ENCODE measurements at places on chromosomes 6 and 20.

GRCh38 chr20:53515749-53516148 is 77.9 kb downstream of the ZNF217 start:
- DNase-seq = no peak

DNA sequence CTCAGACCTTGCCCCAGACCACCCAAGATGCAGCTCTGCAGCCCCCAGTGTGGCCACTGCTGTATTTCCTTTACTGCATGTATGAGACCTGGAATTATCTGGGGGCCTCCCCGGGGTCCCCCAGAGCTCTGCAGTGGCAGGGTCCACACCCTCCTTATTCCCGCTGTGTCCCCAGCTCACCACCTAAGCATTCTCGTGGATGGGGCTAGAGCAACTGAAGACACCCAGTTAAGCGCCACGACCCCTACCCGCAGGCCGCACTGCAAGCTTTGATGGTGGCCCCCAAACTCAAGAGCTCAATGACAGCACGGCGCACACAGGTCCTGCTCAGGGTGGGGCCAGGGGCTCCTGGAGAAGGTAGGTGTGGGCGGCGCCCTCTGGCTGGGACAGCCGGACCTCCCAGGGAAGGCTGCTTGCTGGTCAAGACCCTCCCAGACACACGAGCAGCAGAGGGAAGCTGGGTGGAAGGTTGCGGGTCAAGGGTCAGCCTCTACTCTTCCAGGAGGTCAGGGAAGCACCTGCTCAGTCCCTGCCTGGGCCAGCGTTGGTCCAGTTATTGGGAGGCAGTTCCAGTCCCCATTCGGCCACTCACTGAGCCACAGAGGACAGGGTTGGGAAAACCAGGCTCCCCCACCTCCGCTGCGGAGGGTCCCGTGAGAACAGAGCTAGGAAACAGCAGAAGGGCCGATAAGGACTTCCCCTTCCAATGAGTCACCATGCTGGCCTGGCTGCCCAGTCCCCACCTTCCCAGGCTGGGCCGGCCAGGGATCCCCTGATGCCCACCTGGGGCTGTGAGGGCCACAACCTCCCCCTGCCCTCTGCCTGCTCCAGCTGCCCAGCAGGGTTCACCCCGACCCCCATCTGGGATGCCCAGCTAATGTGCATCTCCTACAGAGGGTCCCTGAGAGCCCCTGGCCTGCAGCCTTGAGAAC is 2.9 kb downstream of the LAMA5 start:
- DNase-seq = no peak

GRCh38 chr6:106048336-106048735 is 37.8 kb upstream of the PRDM1 start:
- DNase-seq = no peak

DNA sequence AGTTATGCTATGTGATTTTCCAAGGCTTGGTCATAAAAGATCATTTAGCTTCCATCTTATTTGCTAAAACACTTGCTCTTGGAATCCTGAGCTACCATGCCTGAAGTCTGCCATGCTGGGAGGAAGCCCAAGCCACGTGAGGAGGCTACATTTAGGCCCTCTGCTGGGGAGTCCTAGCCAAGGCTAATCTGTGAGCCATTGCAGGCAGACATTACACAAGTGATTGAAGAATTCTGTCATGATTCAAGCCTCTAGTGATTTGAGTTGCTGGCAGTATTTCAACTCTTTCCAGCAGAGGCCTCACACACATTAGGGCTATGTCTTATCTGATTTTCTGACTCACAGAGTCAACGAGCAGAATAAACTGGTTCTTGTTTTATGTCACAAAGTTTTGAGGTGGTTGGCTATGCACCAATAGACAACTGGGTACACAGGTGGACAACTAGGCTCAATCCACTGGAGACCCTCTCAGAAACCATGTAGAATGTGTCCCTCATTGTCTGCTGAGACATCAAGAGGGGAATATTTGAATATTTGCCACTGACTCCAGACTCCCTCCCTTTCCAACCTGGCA is 227.2 kb upstream of the SULF2 start:
- peak; percentile 96 for DNase-seq

DNA sequence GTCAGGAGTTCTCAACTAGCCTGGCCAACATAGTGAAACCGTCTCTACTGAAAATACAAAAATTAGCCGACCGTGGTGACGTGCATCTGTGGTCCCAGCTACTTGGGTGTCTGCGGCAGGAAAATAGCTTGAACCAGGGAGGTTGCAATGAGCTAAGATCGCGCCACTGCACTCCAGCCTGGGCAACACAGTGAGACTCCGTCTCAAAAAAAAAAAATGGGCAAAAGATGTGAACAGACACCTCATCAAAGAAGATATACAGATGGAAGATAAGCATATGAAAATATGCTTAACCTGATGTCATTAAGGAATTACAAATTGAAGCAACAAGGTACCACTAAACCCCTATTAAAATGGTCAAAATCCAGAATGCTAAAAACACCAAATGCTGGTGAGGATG is 9.2 kb upstream of the HSPA12B start:
- DNase-seq = no peak

DNA sequence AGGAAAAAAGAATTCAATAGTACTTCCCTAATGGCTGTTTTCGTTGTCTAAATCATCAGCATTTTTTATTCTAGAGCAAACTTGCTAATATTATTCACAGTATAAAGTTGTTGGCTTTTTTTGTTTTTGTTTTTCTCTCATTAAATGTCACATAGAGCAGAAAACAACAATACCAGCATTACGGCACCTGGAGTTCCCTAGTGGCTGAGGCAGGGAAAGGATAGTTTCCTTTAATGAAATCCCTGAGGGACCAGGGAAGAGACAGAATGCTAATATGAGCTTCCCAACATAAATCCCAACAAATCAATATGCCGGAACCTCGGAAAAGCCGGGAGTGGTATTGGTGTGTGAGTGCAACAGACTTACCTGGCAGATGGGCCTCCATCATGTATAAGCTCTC is 235.2 kb upstream of the ASCC3 start:
- DNase-seq = no peak

GRCh38 chr6:132143258-132143657 is 192.1 kb upstream of the CCN2 start:
- DNase-seq = no peak

- no peak for DNase-seq
Measured at GRCh38 chr20:58216334-58216733, 12.1 kb downstream of the ANKRD60 start.

- no peak for DNase-seq
Measured at GRCh38 chr6:3501826-3502500, 45.1 kb upstream of the SLC22A23 start.

- no peak for DNase-seq
Measured at GRCh38 chr20:14413835-14414234, 76.4 kb upstream of the FLRT3 start.

DNA sequence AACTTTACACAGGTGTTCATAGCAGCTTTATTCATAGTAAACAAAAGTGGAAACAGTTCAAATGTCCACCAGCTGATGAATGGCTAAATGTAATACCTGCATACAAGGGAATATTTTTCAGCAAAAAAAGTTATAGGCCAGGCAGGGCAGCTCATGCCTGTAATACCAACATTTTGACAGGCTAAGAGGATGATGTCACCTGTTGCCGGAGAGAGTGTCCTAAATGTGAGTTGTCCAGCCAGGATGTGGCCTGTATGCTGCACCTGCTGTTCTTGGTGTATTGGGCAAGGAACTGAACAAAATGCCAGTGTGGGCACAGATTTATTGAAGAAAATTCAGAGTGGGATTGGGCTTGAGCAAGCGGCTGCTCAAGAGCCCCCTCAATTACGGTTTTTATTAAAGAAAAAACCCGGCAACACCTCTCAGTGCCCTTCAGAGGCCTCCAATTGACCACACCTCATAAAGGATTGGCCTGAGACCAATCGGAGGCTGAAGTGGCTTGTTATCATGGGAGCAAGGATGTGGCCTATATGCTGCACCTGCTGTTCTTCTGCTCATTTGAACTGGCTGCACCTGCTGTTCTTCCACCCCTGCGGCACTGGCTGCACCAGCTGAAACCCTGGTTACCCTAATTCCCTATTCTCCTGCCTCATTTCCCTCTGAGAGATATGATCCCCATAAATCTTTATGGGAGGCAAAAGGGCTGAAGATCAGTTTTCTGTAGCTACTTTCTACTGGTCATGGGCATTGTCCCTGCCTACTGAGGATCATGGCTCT is 164.3 kb upstream of the PROKR2 start:
- DNase-seq = no peak

- no peak for DNase-seq
Measured at GRCh38 chr6:145673504-145673903, 61.8 kb downstream of the EPM2A start.

- no peak for DNase-seq
Measured at GRCh38 chr20:62900692-62901584, 25.4 kb downstream of the DIDO1 start.

- peak; percentile 38 for DNase-seq
Measured at GRCh38 chr6:56595490-56596122, 47.1 kb downstream of the DST start.

GRCh38 chr6:154749341-154749740 is 16.1 kb downstream of the SCAF8 start:
- DNase-seq = no peak

DNA sequence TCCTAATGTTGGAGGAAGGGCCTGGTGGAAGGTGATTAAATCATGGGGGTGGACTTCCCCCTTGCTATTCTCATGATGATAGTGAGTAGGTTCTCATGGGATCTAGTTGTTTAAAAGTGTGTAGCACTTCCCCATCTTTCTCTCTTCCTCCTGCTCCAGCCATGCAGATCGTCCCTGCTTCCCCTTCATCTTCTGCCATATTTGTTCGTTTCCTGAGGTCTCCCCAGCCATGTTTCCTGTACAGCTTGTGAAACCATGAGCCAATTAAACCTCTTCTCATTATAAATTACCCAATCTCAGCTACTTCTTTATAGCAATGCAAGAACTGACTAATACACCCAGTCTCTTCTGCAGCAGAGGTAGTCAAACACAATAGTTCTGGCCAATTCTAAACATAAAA is 5.4 kb downstream of the EPM2A start:
- no peak for DNase-seq

- DNase-seq = peak; percentile 73
Measured at GRCh38 chr6:28673787-28674671, 148.3 kb downstream of the GPX5 start.

- peak; percentile 95 for DNase-seq
Measured at GRCh38 chr6:121881974-121882667, 446.7 kb downstream of the GJA1 start.

GRCh38 chr6:158709809-158710208 is 60.0 kb downstream of the SYTL3 start:
- no peak for DNase-seq

DNA sequence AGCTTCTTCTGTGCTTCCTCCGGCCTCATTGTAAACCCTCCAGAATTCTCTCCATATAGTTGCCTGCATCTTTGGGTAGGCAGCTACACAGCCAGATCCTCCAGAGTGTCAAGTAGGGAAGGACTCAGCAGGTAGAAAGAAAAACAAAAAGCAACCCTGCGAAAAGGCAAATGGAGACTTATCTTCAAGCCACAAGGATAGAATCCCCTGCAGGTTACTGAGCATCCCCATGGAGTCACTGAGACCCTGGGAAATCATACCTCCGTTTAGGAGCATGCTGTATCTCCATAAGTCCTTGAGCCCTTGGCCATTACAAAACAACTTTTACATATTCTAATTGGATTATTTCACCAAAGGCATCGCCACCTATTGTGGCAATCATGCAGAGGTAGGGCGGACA is 28.6 kb downstream of the ALDH8A1 start:
- no peak for DNase-seq

DNA sequence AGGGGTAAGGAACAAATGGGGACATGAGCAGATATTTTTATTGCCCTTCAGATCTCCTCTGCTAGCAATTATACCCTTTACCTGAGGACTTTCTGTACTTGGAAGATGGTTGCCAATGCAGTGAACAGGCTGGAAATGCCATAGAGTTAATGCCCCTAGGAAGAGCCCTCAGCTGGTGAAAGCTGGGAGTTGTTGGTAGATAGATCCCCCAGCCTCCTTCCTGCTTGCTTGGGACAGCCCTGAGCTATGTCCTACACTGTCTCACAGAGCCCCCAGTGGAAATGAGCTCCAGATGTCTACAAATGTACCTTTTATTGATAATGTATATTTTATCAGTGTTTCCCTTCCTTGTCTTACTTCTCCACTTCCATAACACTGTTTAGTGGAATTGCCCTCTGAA is 87.6 kb upstream of the PAK5 start:
- no peak for DNase-seq

DNA sequence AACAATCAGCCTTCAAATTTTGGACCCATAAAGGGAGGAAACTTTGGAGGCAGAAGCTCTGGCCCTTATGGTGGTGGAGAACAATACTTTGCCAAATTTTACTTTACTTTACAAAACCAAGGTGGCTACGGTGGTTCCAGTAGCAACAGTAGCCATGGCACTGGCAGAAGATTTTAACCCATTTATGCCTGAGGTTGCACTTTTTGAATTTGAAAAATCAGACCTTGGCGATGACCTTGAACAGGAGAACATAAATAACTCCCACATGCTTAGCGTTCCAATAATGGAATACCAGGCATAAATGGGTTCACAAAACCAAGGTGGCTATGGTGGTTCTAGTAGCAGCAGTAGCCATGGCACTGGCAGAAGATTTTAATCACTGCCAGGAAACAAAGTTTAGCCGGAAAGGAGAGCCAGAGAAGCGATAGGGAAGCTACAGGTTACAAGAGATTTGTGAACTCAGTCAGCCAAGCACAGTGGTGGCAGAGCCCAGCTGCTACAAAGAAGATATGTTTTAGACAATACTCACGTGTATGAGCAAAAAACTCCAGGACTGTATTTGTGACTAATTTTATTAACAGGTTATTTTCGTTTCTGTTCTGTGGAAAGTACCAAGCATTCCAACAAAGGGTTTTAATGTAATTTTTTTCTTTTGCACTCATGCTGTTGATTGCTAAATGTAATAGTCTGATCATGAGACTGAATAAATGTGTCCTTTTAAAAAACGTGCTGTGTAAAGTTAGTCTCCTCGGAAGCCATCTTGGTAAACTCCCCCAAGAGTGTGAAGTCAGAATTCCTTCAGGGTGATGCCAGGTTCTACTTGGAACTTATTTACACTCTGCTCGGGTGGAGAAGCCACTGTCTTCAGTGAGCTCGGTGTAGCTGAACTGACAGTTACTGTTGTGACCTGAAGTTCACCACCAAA is 6.7 kb downstream of the SFT2D1 start:
- no peak for DNase-seq

- no peak for DNase-seq
Measured at GRCh38 chr6:18565231-18565630, 178.1 kb downstream of the RNF144B start.

DNA sequence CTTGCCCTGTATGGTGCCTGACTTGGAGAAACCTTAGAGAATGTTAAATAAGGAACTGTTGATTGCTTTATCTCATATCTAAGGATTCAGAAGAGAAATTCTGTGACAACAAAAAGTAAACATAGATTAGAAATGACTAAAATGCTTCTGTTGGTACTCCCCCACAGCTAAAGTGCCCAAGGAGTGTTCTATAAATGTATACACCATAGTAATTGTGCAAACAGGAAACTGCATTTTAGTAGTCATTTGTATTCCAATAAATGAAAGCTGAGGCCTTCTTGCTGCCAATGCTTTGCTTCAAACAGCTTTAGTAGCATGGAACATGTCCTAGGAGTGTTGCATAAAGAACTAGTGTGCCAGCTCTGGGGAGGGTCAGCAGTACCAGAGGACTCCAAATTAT is 343.7 kb upstream of the IRAK1BP1 start:
- no peak for DNase-seq

GRCh38 chr6:52503323-52503747 is 73.5 kb downstream of the TRAM2 start:
- DNase-seq = no peak
